Activated T-cell treated with anti-CD3 and anti-CD28 coated beads, Interleukin-2, amount 50 U/mL, for 72 hours (primary cell): ENCODE measurements at places on chromosomes 5 and 9.

DNA sequence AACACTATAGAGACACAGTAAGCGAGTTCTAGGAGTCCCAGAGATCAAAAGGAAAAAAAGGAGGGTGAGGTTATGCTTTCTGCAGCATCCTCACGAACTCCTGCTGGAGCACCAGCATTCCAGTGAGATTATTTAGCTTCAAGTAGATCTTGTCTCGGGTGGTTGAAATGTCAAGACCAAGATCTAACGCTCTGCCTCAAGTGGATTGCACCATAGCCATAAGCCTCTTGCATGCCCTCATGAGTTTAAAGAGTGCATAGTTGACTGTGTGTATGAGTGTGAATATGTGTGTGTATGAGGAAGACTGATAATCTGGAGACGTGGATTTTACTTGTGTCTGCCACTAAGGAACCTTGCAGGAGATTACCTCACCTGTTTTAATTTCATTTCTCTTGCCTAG, 335.3 kb upstream of the ADAMTSL1 start:
- no peak for DNase-seq

- DNase-seq = peak; percentile 31
These were observed 979 bp downstream of the PCDHGA12 start for GRCh38 chr5:141431286-141431685.

DNA sequence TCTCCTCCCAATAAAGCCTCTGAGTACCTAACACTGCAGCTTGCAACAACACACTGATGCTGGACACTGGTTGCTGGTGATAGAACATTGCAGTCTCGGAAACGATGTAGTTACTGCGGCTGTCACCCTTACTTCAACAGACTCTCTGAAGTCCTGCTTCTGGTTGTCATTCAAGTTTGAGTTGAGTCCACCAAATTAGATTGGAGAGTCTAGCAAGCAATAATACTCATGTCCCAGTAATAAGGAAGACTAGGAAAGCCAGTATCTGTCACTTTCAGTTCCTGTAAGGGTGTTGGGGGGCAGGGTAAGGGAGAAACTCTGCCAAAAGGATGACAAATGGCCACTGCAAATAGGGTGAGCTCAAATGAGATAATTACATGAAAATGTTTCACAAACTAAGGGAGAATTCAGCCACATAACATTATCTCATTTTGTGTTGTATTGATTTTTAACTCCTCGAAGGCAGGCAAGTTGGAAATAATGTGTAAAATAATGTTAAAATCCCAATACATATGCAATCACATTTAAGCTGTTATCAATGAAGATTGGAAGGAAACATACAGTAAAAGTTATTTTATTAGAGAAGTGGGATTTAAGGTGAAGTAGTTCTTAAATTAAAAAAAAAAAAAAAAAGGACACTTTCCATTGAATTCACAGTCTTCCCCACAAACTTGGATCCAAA, 849 bp upstream of the IFT74 start:
- DNase-seq = no peak

GRCh38 chr5:154092356-154093141, 53.8 kb downstream of the MFAP3 start:
- no peak for DNase-seq

DNA sequence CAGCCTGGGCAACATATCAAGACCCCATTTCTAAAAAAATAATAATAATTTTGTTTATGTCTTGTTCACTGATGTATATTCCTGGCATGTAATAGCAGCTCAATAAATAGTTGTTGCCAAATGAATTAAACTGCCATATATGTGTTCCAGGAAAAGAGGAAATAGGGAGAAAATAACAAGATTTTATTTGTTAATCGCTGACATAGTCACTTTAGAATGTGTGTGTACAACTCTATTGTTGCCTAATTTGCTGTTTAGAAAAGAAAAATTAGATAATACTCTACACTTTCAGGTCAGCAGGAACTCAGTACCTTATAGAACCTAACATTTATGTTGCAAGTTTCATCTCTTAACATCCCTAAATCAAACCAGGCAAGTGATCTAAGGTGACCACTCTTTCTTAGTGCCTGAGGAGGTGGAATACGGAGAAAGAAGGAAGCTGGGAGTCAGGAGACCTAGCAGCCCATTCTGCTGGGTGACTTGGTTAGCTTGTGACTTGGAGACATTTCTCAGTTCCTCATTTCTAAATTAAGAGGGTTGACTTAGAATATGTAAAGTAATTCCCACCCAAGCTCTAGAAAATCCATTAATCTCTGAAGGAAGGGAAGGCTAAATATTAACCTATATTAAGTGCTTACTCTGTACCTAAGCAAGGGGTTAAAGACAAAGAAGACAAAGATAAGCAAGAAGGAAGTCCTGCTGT, 110.3 kb upstream of the IQGAP2 start:
- no peak for DNase-seq

GRCh38 chr5:169696621-169697510, 59.8 kb downstream of the DOCK2 start:
- DNase-seq = no peak

DNA sequence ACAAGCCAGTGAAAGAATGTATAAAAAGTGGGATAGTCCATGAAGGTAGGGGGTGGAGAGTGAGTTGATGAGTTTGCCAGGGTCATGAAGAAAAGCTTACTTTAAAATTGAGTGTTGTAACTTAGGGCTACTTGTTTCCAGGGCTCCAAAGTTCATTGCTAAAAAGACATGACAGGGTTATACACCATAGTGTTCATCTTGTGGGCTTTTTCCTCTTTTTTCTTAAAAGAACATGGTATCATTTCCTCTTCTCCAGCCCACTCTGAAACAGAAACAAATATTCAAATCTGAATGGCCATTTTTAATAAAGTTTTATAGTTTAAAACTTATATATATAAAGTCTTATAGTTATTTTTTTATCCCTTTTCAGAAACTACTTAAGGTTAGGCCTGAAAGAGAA, 115.7 kb upstream of the SMC2 start:
- no peak for DNase-seq

DNA sequence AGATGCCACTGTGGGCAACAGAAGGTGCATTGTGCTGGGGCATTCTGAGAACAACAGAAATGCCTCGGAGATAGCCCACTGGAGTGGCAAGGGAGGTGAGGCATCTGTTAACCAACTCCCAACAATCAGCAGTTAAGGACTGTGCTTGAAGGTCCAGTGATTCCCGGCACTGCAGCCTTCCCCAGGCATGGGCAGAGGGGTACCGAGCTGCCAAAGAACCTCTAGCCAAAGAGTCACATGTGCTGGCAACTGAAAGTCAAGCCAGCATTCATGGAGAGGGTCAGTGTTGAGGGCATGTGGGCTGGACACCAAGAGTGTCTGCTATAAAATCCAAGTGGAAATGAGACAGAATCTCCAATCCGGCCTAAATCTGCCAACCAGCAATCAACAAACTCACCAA, 149.6 kb downstream of the ASTN2 start:
- no peak for DNase-seq

GRCh38 chr5:58544926-58545325, 37.9 kb upstream of the RAB3C start:
- DNase-seq = no peak

DNA sequence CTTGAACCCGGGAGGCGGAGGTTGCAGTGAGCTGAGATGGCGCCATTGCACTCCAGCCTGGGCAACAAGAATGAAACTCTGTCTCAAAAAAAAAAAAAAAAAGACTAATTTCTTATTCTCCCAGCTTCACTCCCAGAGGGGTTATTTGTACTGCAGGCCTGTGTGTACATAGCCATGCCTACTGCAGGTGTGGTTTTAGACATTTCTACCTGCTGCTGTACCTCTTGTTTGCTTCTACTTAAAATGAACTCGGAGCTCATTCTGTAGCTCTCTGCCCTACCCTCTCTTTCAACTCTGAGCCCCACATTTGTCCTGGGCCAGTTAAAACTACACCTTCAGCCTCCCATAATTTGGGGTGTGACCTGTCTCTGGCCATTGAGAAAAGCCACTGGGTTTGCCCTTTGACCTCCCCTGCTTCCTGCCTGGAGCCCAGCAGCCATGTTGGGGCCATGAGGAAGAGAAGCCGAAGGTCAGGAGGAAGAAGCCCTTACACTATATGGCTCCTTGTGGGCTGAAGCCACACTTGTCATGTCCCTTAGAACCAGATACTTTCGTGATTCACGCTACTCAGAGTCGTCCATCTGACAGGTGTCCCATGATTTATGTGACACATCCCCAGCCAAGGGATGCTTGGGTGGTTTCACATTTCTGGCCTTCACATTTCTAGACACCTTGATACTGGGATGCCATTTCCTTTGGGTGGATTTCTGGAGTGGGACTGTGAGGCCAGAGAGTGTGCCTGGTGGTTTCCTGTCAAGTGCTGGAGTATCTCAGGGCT, 9.4 kb upstream of the CARD19 start:
- no peak for DNase-seq

GRCh38 chr9:1581926-1582325, 433.2 kb upstream of the SMARCA2 start:
- no peak for DNase-seq

DNA sequence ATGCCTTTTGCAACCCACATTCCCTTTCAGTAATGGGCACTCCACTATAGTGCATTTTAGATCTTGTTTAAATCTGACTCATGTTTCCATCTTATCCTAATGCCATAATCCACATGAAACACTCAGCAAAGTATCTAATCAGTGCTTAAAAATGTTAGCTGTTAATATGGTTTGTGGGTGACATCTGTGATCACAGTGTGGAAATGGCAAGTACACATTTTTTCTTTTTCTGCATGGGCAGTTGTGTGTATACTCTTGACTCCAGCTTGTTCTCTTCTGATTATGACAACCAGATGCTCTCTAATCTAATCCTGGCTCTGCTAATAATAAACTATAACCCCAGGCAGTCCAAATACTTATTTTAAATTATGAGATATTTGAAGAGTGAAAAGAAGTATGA, 103.3 kb downstream of the EDIL3 start:
- DNase-seq = no peak

GRCh38 chr9:25205285-25205684, 473.0 kb downstream of the TUSC1 start:
- DNase-seq = no peak

GRCh38 chr5:136133922-136134379, 1.3 kb downstream of the SMAD5 start:
- DNase-seq = no peak

GRCh38 chr5:149177911-149178565, 36.7 kb downstream of the ABLIM3 start:
- DNase-seq = no peak

DNA sequence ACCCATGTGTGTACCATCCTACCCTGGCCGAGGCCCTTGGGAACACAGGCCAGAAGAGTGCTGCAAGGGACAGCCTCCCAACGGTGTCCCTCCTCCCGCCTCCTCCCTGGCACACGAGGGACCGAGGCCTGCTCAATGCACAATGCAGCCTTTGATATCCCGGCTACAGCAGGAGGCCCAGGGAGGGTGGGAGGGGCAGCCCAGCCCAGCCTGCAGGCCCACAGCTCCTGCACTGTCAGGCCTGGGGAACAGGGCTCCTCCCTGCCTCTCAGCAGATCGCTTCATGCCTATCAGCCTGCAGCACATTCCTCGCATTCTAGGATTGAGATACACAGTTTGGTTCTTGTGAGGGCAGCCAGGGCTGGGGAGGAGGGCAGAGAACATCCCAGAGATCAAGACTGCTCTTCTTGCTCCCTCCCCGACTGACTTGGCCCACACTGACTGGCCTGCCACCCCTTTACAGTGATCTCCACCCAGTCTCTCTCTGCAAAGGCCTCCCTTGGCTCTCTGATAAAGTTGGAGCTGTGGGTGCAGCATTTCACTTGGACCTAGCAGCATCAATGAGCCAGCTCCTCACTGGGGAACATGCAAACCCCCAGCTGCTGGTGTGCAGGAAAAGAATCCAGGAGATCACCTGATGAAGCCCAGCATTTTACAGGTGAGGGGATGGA, at the start of gene SH3TC2:
SH3TC2 (minus strand) TSS at position 46 of the 671 bp plus-strand sequence; CDS start at position 6, 40 bp downstream.
- no peak for DNase-seq

DNA sequence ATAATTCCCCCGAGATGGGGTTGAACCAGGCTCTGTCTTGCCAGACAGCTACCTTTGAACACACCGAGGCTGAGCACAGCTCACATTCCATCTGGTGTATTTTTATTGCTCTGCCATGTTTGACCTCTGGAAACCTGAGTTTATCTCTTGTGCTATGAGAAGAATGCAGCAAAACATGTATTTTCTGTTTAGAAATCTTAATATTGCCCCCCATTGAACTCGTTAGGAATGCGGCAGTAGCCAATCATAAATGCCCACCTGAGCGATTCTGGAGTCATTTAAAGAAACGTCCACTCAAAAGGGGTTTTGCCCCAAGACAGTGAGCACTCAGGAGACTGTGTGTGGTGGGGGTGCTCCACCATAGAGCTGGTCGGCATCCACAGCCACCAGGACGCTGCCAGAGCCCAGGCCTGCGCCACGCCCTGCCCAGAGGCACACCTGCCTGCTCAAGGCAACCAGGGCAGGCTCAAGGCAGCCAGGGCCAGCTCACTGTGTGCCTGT, 26.9 kb downstream of the FGD3 start:
- no peak for DNase-seq

DNA sequence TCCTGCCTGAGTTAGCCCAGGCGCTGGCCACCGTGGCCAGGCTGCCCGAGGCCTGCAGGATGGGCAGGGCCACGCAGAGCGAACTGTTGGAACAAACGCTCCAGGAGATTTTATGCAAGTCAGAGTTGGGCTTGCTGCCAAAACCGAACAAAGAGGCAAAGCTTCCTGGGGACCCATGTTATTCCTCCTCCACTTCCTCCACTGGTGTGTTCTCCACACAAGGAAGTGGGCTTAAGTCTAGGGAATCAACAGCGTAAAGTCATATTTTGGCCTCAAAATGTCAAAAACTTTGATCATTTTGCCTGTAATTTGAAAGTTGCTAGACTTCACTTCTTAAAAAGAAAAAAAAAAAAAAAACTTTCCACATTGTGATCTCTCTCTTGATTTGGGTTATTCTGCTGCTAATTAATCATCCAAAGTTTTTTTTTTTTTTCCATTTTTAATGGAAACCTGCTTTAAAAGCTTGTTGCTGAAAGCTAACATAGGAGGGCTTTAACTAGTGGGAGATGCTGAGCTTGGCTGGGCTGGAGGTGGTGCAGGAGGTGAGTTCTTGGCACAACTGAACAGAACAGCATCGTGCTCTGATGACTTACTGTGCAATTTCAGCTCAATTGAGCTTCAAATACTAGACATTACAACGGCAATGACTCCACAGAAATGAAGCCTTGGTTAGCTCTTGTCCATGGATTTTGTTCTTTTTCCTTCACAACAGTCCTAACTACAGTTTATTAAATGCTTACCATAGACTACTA, 73.0 kb downstream of the PTPDC1 start:
- DNase-seq = no peak

GRCh38 chr5:8756498-8757084, 789.3 kb downstream of the SEMA5A start:
- no peak for DNase-seq

GRCh38 chr5:19660679-19661078, 327.3 kb downstream of the CDH18 start:
- DNase-seq = no peak
